ENCODE measurements at places on chromosomes 12 and 14.

- DNase-seq = no peak
Measured at GRCh38 chr12:62284749-62285148, 24.5 kb downstream of the USP15 start.

GRCh38 chr12:54998958-54999510, 14.5 kb upstream of the TESPA1 start:
- no peak for DNase-seq

- no peak for DNase-seq
Measured at GRCh38 chr12:388012-388411, 1.1 kb downstream of the KDM5A start.

GRCh38 chr12:12008232-12008850, 62.4 kb upstream of the BCL2L14 start:
- DNase-seq = no peak

DNA sequence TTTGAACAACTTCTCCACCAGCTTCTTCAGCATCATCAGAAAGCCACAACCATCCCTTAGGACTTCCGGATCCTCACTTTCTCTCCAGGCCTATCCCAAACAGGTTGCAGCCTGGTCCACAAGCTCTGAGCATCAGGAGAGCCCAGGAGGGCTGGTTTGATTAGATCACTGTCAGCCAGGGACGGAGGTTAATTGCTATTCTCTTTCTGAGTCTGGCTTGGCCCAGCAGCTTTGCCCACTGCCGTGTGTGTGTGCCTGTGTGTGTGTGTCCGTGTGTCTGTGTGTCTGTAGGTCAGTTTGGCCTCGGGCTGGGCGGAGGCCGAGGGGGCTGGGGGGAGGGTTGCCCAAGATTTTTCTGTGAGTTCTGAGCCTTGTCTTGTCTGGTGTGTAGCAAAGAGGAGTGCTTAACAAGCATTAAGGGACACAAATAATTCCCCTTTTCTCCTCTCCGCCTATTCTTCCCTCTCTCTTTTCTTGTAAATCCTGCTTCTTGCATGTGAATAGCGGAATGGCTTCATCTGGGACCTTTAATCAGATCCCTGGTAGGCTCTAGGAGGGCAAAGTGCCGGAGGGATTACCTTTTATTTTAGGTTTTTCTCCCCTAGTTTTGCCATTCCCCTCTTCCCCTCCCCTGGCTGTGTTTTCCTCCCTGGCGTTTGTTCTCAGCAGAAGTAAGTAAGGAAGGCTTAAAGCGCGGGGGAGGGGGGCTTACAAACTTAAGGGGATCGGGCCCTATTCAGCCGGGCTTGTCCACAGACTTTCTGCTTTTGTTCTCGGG, 138.2 kb upstream of the LHX5 start:
- no peak for DNase-seq

GRCh38 chr14:91036741-91037469, 23.5 kb downstream of the RPS6KA5 start:
- DNase-seq = no peak

- no peak for DNase-seq
Measured at GRCh38 chr12:55765736-55766290, 22.9 kb downstream of the GDF11 start.

- no peak for DNase-seq
Measured at GRCh38 chr12:123032736-123033391, 52.4 kb downstream of the ARL6IP4 start.

DNA sequence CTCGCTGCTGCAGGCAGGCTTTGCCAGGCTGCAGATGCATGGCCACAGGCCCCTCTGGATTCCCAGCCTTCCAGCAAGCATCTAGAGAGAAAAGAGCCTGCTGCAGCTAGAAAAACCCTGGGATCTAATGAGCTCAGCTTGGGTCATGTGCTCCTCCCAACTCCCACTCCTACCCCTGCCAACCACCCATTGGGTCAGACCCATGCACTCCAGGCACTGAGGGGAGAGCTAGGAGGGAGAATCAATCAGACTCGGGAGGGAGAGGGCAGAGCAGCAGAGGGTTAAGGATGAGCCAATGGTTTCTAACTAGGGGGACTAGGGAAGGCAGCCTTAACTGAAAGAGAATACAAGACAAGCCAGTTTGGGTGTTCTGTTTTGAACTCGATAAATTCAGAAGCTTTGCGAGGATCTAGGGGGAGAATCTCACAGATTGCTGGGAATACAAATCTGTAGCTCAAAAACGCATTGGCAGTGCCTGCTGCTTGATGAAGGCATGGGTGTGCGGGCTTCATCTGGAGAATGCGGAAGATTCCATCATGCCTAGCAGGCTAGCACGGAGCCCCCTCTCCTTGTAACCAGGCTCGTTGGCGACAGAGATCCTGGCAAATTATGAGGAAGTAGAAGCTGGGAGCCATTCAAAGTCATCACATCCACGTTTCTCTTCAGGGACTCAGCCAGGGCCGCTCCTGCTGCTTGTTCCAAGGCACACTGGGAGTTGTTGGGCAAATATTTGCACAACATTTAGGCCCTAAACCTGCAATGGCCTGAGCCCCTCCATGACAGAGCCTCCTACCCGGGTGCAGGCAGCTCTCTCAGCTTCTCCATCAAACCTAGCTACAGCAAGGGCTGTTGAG, 56.4 kb downstream of the VCPKMT start:
- no peak for DNase-seq

- DNase-seq = no peak
Measured at GRCh38 chr14:41666301-41666700, 59.6 kb downstream of the LRFN5 start.

- DNase-seq = no peak
Measured at GRCh38 chr12:58596381-58596780, 323.9 kb downstream of the LRIG3 start.

DNA sequence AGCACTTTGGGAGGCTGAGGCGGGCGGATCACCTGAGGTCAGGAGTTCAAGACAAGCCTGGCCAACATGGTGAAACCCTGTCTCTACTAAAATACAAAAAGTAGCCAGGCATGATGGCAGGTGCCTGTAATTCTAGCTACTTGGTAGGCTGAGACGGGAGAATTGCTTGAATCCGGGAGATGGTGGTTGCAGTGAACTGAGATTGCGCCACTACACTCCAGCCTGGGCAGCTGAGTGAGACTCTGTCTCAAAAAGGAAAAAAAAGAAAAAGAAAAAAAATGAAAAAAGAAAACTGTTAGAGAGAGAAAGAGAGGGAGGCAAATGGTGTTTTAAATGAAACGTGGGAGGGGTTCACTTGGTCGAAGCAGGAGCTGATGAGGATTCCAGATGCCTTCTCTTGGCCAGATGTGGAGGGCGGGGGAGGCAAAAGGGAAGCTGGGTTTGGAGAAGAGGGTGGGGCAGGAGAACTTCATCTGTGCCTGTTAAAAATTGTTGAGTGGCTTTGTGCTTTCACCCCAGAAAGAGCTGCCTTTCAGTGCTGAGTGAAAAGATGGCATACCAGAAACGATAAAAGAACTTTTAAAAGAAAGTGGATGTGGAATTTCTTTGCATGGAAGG, 1.1 kb downstream of the EMP1 start:
- no peak for DNase-seq

GRCh38 chr12:128685903-128686475, 137.8 kb downstream of the SLC15A4 start:
- no peak for DNase-seq

DNA sequence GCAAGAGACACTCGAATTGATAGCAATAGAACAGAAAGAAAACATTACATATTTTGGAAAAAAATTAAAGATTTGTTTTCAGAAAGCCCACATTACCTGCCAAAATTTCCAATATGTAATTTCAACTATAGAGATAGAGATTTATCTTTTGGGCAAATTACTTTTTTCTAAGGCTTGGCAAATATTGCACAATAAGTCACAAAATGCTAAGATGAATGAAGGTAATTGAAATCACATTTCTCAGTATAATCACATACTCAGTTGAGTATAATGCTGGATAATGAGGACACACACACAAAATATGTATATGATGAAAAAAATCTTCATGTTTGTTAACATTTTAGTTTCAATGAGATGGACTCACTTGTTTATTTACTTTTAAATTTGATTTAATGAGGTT, 189.2 kb upstream of the STXBP6 start:
- no peak for DNase-seq

DNA sequence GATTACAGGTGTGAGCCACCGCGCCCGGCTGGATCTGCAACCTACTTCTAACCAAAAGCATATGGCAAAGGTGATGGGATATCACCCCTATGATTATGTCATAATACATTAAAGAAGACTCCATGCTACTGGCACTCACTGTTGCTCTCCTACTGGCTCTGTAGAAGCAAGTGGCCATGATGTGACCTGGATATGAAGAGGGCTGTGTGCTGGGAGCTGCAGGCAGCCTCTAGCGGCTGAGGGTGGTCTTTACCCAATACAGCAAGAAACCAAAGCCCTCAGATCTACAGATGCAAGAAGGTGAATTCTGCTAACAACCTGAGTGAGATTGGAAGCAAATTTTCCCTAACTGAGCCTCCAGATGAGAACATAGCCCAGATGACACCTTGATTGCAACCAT, 34.2 kb upstream of the TRIM9 start:
- DNase-seq = no peak

GRCh38 chr12:111616177-111616623, 17.1 kb upstream of the ATXN2 start:
- DNase-seq = no peak

DNA sequence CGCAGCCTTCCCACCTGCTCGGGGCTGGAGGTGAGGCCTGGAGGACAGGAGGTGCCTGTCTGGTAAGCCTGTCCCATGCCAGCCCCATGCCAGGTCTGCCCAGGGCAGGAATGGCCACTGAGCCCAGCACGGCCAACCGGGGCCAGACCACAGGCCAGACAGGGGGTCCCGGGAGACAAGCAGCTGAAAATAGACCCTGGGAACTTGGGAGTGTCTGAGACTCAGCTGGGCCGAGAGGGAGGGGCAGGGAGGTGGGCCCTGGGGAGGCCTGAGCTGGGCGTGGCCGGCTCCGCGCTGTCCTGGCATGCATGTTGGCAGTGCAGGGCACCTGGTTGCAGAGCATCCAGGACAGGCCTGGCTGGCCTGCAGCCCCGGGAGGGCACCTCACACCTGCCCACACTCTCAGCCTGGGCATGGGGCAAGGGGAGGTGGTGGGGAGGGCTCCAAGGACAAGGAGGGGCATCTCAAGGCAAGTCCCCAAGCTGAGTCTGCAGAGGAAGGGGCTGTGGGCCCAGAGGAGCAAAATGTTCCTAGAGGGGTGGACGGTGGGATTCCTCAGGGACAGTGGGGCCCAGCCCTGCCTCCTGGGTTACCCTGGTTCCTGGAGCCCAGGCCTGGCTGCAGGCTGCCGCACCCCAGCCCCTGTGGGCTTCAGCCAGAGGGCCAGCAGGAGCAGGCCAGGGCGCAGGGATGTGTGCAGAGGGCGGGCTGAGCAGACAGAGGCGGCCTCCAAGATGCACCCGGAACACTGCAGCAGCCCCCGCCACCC, 3.2 kb upstream of the CRIP1 start:
- DNase-seq = no peak

GRCh38 chr14:61644834-61645233, 50.5 kb upstream of the HIF1A start:
- no peak for DNase-seq

DNA sequence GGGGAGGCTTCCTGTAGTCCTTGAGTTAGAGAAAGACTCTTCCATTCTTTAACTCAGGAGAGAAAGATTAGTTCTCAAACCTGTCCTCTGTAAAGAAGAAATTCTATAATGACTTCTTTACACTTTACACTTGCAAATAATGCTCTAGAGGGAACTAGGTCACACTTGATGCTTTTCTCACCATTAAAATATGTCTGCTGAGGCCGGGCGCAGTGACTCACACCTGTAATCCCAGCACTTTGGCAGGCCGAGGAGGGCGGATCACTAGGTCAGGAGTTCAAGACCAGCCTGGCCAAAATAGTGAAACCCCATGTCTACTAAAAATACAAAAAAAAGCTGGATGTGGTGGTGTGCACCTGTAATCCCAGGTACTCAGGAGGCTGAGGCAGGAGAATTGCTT, 6.3 kb downstream of the NTN4 start:
- DNase-seq = no peak

DNA sequence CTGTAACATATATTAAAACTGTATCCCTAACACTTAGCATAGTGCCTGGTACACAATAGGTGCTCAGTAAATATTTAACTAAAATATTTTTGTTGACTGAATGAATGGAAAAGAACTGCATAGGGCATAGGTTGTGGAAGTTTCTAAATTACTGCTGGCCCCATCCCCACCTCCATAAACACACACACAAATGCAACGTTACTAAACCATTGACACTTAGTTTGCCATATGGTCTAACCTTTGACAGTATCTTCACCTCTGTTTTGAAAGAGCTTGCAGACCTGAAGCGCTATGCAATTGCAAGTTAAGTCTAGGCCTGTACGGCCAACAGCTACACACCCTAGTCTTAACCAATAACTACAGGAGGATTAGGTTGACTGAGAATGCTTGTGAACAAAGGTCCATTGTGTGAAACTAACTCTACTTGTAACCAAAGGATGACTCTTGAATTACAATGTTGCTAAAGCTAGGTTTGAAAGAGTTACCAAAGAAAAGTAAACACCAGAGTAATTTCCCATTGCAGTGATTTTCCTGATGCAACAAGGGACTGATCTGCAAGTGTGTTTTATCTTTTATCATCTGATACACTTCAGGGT, 924 bp upstream of the MANSC1 start:
- no peak for DNase-seq

DNA sequence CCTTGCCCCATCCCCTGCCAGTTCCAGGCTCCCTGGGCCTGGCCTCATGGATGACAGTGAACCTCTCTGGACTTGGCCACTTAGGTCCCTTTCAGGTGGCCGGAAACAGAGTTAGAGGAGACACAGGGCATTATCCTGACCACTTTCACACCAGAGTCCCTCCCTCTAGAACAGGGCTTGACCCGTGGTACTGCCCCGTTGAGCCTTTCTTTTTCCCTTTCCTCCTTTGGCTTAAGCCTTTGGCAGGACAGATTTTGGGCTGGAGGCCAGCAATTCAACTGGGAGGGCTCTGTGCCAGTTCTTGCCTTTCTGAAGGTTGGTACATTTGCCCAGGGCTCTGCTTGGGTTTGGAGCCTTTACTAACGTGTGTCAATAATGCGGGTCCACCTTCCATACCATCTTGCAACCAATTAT, 22.8 kb downstream of the TPCN1 start:
- DNase-seq = no peak

DNA sequence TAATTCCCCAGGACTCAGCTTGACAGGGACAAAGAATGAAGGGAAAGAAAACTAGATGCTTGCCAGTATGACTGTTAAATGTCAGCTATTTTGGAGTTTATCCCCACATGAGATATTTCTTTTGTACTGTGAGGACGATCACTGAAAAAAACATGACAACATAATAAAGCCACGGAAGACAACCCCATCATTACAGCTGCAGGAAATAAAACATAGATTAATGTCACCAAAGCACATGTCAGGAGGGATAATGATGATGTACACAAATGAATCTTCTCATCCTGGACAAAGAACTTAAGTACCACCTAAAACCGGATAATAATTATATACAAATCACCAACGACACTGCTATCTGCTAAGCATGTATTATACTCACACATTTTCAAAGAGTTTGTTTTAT, 84.6 kb upstream of the GRIP1 start:
- DNase-seq = no peak

- no peak for DNase-seq
Measured at GRCh38 chr14:65360144-65360784, 52.3 kb upstream of the FUT8 start.
